ENCODE measurements at places on chromosomes 12 and 14.

DNA sequence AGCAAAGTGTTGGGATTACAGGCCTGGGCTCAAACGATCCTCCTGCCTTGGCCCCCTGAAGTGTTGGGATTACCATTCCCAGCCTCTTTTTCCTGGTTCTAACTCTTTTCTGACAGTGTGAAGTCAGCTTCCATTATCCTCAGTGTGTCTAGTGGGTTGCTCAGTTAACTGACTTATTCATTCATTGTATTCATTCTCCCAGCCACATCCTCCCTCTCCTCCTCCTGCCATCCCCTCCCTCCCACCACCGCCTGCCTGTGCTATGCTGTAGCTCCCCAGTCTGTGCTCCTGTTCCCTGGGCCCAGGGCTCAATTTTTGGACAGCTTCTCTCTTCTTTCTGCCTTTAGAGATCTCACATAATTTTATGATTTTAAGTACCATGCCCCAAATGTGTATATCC lies 19.4 kb downstream of the ATP6V0A2 start:
- no peak for DNase-seq

GRCh38 chr12:111642681-111643426 lies 42.9 kb downstream of the BRAP start:
- DNase-seq, result no peak

GRCh38 chr14:63962906-63963305 lies 110.1 kb downstream of the SYNE2 start:
- no peak for DNase-seq

DNA sequence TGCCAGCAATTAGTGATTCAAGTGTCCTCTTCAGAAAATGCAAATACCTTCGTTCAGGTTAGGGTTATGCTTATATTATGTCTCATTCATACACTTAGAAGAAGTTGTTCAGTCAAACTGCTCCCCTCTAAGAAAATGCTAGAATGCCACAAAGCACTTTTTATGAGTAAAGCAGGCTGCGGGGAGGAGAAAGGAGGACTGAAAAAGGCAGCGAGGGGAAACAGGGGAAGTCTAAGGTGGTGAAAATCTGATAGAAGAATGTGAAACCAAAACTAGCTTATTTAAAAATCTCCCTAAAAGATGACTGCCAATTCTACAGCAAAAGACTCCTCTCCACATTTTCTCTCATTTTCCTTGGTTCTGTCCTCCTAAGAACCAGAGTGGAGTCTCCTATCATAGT lies 70.1 kb downstream of the PRKD1 start:
- no peak for DNase-seq

DNA sequence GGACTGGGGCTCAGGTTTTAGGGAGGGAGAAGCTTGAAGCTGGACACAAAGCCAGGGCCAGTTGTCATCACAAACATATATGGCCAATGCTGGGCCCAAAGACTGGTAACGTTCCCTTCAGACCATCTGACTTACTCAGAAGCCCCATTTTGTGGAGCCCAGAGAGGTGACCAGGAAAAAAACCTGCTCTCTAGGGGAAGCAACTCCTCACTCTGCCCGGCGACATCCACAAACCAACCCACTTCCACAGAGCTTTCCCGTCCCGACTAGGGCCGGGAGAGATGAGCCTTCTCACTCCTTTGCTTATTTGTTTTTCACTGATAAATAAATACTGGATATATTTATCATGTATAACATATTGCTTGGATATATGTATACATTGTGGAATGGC lies 180.9 kb upstream of the RTL1 start:
- no peak for DNase-seq

DNA sequence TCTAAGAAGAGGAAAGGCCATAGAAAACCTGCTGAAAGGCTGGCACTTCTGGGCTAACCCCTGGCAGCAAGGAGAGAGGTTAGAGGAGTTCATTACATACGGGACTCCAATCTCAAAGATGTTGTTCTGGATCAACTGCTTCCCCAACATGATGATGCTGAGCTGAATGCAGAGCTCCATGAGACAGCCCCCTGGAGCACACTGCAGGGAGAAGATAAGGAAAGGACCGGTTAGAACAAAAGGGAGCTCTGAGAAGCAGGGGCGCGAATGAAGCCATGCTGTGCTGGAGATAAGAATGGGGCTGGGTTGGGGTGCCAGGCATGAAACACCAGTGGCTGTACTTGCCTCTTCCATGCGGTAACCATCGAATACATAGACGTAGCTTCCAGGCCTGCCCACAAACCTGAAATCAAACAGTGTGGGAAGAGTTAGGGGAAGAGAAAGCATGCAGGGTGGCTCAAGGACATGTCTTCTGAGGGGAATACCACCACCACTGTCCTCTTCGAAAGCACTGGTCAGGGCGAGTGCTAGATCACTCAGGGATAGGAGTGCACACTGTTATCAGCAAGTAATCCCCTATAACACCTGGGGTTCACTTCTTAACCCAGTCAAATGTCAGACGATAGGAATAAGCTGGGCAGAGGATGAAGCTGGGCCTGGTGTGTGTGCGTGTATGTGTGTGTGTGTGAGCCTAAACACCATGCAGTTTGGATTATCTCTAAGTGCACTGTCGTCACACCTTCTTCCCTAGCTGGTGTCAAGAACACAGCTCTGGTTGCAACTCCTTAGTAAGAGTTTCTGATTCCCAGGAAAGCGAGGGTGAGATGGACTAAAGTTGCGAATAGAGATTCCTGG lies 180.9 kb downstream of the NTF3 start:
- no peak for DNase-seq

- no peak for DNase-seq
These were observed 71.9 kb downstream of the BCL11B start for GRCh38 chr14:99199846-99200653.

All from activated T-cell treated with anti-CD3 and anti-CD28 coated beads, Interleukin-2, amount 50 U/mL, for 24 hours (primary cell).